ENCODE measurements at places on chromosomes 1 and 21.

DNA sequence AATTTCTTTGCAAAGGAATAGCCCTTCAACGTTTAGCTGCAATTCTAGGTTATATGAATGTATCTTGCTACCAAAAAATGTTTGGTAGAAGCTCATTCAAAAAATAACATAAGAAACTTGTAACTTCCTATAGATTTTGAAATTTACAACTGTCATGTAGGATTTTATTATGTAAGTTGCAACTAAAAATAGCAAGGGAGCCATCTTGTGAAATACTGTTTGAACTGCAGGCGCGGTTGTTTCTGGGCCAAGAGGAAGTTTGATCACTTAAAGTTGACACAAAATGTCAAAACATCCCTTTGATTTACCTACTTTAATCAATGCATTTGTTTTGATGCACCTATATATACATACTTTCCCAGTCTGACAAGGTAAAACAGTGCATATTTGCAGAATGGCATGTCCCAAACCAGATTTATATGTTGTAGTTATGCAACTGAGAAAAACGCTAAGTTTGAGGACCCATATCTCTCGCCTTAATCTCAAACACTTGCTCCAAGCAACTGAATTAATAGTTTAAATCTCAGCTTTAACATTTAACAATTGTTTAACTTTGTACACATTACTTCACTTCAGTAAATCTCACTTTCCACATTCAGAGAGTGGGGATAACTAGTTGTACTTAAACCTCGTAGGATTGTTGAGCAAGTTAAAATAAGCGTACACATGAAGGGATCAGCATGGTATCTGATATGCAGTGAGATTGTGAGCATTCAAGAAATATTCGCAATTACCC is 63.9 kb downstream of the KCNK2 start:
- no peak for DNase-seq

DNA sequence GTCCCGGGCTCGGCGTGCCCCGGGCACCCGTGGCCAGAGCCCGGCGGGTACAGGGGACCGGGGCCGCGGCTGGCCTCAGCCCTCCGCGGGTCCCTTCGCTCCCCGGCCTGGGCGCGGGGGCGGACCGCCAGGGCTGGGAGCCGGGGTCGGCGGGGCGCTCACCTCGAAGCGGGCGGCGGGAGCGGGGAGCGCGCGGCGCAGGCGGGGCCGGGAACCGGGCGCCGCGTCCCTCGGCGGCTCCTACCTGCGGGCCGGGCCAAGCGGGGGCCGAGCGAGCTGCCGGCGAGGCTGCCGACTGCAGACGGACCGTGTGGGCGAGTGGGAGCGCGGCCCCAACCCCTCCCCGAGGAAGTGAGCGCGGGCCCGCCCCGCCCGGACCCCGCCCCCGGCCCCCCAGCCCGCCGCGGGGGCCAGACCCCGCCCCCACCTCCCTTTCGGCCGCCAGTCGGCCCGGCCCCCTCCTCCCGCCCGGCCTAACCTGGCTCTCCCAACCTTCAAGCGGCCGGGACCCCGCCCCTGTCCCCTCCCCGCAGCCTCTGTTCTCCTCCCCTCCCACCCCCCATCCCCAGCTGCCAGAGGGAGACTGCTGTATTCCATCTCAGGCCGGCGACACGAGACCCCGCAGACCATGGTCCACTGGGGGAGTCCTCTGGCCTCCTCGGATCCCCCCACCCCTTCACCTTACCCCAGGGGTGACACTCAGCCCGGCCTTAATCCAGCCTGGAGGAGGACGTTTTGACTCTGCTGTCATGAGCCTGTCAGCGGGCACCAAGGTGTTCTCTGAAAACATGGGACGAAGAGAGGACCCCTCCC is at the start of gene FHL3:
FHL3 (minus strand) TSS at position 320 of the 813 bp plus-strand sequence. CDS start 6,102 bp downstream, outside the sequence.
- no peak for DNase-seq

DNA sequence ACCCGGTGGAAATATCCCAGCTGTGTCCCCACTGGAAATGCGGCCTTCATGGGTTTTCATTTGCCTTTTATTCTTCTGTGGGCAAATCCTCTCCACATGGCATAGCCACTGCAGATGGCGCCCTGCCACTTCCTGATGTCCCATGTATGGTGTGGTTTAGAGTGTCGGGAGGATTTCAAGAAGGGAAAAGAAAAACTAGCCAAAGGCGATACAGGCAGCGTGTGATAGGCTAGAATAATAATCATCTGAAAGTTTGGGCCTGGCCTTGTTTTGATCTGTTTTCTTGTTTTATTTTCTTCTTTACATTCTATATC is 123.6 kb downstream of the PEX14 start:
- DNase-seq = no peak

DNA sequence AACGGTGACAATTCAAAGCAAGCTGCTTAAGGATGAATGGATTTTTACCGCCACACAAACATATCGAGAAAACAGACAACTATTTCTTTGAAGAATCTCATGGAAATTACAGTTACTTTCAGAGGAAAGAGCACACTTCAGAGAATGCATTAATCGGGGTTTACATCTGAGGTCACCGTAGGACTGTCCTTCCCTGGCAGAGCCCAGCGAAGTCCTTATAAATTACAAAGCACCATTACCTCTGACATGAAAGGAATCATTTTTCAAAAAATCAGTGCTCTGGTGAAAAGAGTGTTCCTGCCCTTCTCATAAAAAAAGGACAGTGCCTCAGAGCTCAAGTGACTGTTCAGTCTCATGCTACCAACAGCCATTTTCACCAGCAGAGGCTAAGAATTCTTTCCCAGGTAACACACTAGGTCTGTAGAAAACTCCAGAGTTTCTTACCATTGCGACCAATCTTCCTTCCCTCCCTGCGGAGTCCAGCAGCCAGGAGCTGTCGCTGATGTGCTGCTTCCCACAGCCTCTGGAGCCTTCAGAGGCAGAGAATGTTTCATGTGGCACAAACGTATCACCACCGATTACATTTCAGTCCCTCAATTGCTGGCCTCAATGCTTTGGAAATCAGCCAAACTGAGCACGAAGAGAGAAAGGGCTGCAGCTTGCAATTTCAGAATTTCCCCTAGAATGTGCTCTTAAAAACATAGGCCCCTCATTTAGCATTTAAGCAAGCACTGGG is 75.4 kb downstream of the PLD5 start:
- DNase-seq = no peak
